Thoracic aorta endothelial cell (primary cell): ENCODE measurements at places on chromosomes 2 and 18. TPM values are rescaled to one million over a fixed set of nuclear protein-coding genes. Genes with fewer than 3 reads are reported as not detected.

The STON1 gene
- 9.7 and 17.2 TPM in 2 replicates for total RNA-seq

The SNORC gene
- 0.40 and 0.79 TPM in 2 replicates for total RNA-seq

The COL4A3 gene
- total RNA-seq: 0.13 and 0.14 TPM in 2 replicates

The POU3F3 gene
- total RNA-seq: not detected in 2 replicates

The MAPK4 gene
- total RNA-seq: not detected in 2 replicates

The SPAST gene
- 48.7 and 50.8 TPM in 2 replicates for total RNA-seq

The AFTPH gene
- 38.0 and 44.5 TPM in 2 replicates for total RNA-seq

The EVX2 gene
- total RNA-seq: not detected in 2 replicates

The CABLES1 gene
- total RNA-seq: 19.0 and 34.2 TPM in 2 replicates

The DNAJC27 gene
- 3.1 and 4.3 TPM in 2 replicates for total RNA-seq

The FER1L5 gene
- total RNA-seq: under 0.01 and 0.07 TPM in 2 replicates
